ENCODE measurements at places on chromosomes 13 and 19.

DNA sequence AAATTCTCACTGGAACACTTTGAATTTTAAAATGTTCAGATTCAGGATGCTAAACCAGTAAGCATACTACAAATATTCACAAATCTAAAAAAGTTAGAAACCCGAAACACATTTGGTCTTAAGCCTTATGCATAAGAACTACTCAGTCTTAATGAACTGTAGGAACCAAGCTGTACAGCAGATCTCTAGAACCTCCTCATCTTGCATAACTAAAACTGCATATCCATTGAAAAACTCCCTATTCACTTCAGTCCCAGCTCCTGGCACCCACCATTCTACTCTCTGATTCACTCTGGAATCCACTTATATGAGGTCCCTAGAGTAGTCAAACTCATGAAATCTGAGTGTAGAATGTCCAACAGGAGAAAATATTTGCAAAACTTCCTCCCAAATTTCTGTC, 65.6 kb upstream of the CEACAM8 start:
- no peak for DNase-seq

DNA sequence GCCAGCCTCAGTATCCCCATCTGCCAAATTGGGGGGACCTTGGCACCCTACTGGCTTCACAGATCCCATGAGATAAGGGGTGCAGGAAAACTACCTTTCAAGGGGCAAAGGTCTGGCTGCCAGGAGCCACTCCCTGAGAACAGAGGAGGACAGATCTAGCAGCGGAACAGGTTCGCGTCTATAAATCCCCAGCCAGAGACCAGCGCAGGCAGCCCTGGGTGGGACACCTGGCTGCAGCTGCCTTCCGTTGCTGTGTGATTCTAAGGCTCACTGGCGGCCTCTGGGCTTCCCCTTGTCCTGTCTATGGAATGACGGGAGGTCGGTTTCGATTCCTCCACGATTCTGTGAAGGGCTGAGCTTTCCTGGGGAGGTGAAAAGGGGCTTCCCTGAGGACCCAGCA, 7.3 kb downstream of the RELB start:
- DNase-seq = no peak

DNA sequence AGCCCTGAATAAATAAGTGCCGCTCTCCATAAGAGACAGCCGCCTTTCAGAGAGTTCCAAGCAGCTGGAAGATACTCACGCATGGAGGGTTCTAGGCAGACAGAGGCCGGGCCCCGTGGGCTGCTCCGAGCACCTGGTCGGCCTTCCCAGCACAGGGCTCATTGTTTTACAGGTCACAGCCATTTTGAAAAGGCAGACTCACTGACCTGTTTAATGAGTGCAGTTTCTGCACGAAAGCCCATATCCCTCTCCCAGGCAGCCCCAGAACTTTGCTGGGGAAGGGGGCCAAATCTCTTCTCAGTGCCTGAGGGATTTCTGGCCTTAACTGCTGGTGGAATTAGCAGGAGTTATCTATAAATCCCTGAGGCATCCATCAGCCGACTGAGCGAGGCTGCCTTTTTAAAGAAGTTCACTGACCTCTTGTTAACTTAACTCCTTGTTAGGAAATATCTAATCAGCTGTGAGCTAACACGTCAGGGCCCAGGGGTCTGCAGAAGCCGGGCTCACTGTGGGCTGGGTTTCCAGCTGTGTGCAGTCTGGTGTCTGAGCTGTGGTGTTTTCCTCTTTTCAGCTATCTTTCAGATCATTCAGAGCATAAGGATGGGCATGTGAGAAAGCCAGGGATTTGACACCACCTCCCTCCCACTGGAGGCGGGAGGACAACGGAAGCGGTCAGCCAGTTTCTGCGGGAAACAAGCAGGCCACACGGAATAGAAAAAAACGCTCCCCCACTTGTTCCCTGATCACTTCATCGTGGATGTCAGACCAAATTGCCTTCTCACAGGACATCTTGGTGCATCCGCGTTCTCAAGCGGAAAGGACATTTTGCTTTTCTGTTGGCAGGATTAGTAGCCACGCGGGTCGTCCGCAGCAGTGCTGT, 23.3 kb downstream of the SERP2 start:
- peak; percentile 70 for DNase-seq

GRCh38 chr13:111614009-111614408, 293.6 kb downstream of the TEX29 start:
- DNase-seq = no peak

Data from lung (tissue), 17 donors.